ENCODE measurements at places on chromosomes 13 and 19. TPM values are rescaled to one million over a fixed set of nuclear protein-coding genes. Genes with fewer than 3 reads are reported as not detected.

Gene KIRREL2
- 8.8 TPM for polyA plus RNA-seq

Gene CEACAM4
- 0.16 TPM for polyA plus RNA-seq

Gene CEACAM8
- not detected for polyA plus RNA-seq

Gene KLHL1
- polyA plus RNA-seq, result 0.69 TPM

Gene IRF2BP1
- 15.8 TPM for polyA plus RNA-seq

Gene CD33
- 1.6 TPM for polyA plus RNA-seq

Gene USHBP1
- 5.4 TPM for polyA plus RNA-seq

Gene ZNF573
- polyA plus RNA-seq, result 12.5 TPM

Gene IL27RA
- 7.8 TPM for polyA plus RNA-seq

Gene CEACAM16
- not detected for polyA plus RNA-seq

Gene KCNK6
- 3.3 TPM for polyA plus RNA-seq

Gene COX6B2
- polyA plus RNA-seq, result 0.54 TPM

Gene JUNB
- 21.4 TPM for polyA plus RNA-seq

Gene KLK13
- polyA plus RNA-seq, result 0.33 TPM

Gene KLK14
- 0.14 TPM for polyA plus RNA-seq

Gene DCT
- polyA plus RNA-seq, result 0.44 TPM
